ENCODE measurements at places on chromosomes 5 and 9.

DNA sequence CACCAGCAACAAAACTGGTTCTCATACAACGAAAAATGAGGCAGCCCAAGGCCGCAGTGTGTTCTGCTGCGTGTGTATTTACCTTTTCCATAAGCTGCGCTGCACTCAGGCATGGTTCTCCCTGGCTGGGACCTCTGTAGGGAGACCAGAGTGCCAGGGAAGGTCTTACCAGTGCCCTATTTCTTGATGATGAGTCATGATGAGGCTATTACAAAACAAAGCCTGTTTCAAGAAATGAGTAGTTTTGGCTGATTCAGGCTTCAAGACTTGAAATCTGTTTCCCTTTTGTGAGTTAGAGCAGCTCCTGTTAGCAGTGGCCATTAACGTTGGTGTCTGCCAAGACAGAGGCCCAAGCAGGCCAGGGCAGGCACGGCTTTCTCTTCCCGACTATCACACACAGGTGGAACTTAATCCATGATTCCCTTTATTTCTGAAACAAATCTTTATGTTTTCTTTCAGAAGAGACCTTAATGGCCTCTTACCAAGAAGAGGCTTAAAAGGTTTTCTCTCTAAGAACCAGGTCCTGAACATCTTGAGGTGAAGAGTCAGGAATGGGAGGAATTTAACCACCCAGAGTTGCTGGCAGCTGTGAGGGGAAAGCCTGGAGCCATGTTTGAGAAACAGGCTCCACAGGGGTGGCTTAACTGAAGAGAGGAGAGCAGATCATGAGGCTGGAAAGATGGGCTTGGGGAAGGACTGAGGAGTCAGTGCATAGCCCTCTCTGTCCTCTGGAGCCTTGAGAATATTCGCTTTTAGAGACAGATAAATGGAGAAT, 41.4 kb upstream of the TIFAB start:
- DNase-seq, result peak; percentile 77

GRCh38 chr5:72271702-72272101, 48.3 kb downstream of the MRPS27 start:
- no peak for DNase-seq

- DNase-seq, result no peak
Measured at GRCh38 chr9:4603830-4604229, 58.3 kb upstream of the PLPP6 start.

DNA sequence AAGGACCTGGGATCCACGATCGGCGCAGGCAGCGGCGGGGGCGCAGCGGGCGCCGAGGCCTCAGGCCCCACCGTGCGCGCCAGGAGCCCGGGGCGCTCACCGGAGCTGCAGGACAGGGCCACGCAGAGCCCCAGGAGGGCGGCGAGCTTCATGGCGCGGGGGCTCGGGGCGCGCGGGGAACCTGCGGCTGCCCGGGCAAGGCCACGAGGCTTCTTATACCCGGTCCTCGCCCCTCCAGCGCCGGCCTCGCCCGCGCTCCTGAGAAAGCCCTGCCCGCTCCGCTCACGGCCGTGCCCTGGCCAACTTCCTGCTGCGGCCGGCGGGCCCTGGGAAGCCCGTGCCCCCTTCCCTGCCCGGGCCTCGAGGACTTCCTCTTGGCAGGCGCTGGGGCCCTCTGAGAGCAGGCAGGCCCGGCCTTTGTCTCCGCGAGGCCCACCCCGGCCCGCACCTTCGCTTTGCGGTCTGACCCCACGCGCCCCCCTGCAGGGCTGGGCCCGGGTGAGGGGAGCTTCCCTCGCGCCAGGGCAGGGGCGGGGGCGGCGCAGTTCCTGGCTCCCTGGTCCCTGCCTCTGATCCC, at the start of gene SCGB3A1:
Gene SCGB3A1 (minus strand): TSS at position 189 of the 577 bp plus-strand sequence. CDS start 37 bp downstream, at position 152.
- DNase-seq, result no peak

GRCh38 chr5:111582993-111583601, 70.8 kb upstream of the STARD4 start:
- DNase-seq, result peak; percentile 67

- DNase-seq, result no peak
Measured at GRCh38 chr5:176902911-176903664, 3.9 kb upstream of the HK3 start.

- no peak for DNase-seq
Measured at GRCh38 chr9:95954940-95955339, 79.4 kb downstream of the ERCC6L2 start.

GRCh38 chr5:33260098-33260497, 180.7 kb upstream of the TARS1 start:
- DNase-seq, result no peak

- DNase-seq, result peak; percentile 97
Measured at GRCh38 chr5:154371687-154372086, 74.1 kb upstream of the SAP30L start.

- DNase-seq, result no peak
Measured at GRCh38 chr9:136992819-136993369, 672 bp downstream of the PAXX start.

DNA sequence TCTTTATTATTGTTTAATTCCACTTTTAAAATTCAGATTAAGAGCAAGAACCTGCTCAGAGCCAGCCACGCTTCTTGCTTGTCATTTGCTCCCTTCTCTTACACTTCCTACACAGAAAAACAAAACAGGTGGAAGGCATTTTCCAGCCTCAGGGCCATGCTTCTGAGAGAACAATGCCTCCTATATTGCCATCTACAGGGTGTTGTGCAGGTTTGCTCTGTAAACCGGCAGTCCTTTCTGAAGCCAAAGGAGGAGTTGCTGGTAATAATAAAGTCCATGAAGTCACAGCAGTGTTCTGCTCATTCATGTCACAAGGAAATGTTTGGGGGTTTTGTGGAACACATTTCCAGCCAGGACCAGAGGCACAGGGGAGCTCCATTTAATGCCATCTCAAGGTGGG, 16.1 kb upstream of the PRLR start:
- DNase-seq, result no peak

- DNase-seq, result no peak
Measured at GRCh38 chr5:112472614-112473013, 53.5 kb upstream of the EPB41L4A start.

DNA sequence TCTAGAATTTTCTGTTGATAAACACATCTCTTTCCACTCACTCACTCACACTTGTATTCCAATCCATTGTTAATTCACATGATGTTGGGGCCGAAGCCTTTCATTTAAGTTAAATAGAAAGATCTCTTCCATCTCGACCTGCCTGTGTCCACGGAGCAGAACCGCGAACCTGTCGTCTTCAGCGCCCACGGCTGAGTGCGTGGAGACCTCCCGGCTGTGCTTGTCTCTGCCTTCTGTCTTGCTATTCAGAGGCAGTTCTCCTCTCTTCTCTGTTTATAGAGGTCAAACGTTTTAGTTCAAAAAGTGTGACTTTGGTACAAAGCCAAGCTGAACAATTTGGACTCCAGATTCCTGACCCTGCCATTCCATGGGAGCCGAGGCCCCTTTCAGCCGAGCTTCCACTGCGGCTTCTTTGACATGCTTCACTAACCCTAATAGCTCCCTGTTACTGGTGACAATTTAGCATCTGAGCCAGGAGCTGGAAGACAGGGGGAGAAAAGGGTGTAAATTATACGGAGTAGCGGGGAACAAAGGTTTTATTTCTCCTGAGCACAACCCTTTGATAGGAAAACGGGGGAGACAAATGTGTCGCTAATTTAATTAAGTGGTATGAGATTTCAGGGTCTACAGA, 314.4 kb upstream of the IRX4 start:
- DNase-seq, result no peak

DNA sequence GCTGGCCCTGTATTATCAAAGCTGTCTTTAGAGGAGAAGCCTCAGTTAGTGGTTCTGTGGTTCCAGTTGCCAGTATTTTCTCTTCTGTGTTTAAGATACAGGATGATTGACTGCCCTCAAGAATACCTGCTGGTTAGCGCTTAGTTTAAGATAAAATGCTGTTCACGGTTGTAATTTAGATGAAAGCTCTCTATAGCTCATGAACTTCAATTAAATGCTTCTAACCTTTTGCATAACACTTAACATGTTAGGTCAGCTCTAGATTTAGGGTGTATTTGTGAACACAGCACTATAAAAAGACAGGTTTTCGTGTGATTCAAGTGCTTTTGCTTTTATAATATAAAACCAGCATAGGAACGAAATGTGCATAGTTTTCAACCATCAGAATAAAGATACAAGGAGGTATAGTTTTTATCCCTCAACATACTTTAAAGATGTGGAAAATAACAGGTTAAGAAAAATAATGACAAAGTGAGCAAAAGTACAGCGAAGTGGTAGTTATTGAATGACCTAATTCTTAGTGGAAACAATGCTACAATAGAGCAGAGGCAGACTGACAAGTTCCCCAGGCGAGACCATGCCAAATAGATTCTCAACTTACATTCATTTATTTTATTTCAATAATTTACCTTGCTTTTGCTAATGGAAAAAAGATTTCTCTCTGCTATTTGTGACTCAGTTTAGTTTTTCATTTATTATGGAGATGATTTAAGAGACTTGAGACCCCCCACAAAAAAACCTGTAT, 602.6 kb upstream of the DMAC1 start:
- no peak for DNase-seq

- no peak for DNase-seq
Measured at GRCh38 chr9:124125651-124125977, 114.0 kb downstream of the LHX2 start.

- DNase-seq, result no peak
Measured at GRCh38 chr5:141186897-141187512, at the start of gene PCDHB9. PCDHB9 (plus strand) TSS chr5:141187161; CDS start chr5:141187319, 158 bp downstream.

DNA sequence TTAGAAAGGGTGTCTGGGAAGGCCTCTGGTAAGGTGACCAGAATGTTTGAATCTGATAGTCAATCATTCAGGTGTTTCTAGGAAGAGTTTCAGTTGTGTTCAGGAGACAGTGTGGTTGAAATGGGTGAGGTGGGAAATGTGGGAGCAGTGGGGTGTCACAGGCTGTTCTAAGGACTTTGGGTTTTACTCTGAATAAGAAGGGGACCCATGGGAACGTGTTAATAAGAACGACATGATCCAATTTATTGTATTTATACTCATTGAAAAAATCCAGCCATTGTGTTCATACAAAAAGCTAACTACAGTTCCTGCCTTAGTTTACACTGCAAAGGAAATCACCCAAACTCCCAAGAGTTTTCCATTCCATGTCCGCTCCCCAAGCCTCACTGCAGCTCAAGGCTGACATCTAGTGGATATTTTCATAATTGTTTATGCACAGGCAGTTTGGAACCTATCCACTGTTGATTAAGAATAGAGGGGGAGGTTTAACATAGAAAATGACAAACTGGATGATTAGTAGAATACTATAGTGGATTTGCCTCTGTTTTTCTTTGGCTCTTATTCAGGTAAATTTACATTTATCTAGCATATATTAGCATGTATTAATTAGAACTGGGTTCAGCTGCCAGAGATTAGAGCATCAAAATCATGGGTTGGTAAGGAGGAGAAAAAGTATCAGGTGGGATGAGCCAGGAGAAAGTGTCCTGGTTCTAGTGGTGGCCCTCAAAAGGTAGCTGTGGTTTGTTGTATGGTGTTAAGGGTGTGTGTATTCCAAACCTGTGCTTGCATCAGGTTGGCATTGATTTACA, 17.7 kb downstream of the CAVIN4 start:
- no peak for DNase-seq

DNA sequence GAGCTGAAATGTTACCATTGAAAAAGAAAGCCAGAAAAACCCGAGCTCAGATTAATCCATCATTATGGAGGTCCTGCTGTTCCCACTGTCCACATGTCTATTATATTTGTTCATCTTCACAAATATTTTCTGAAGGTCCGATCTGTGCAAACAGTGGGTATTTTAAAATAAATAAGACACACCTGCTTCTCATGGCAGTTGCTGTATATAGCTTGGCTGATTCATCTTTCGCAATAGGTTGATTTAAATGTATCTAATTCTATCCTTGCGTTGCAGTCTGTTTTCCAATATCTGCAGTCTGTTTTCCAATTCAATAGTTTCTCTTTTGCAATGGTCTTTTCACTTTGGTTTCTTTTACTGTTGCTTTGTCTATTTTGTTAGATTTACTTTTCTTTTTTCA, 87.4 kb upstream of the PCA3 start:
- no peak for DNase-seq

GRCh38 chr9:77808751-77809081, 160.6 kb upstream of the GNA14 start:
- no peak for DNase-seq

- no peak for DNase-seq
Measured at GRCh38 chr5:119257613-119258012, 98.2 kb upstream of the TNFAIP8 start.

GRCh38 chr5:169651526-169651925, 14.5 kb downstream of the DOCK2 start:
- DNase-seq, result peak; percentile 31

DNA sequence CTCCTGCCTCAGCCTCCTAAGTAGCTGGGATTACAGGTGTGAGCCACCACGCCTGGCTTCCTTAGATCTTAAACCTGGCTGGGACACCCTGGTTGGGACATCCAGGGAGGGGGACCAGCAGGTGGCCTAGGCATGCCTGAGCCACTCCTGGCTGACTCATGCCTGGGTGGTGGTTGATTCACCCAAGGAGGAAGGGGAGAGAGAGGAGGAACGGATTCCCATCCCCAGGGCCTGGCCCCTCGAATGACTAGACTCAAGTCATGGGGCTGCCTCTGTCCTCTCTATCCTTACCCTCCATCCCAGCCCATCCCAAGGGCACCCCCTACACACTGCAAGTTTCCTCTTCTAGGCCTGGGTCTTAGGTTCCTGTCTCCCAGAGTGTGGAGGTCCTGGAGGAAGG, 12.7 kb downstream of the EEIG1 start:
- no peak for DNase-seq

DNA sequence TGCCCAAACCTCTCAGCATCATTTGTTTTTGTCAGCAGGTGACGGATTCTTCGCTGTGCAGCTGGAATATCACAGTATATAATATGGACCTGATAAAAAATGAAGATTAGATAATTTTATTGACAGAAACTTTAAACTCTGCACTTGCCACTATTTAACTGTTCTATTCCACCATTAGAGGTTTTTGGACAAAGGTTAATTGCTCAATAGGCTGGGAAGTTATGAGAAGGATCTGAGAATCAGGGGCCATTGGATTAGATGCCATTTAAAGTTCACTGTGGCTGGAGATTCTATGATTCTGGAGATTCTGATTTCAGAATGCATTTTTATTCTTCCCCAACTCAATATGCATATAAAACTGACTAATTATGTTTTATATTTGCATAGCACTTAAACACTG, 59.8 kb upstream of the ANXA1 start:
- no peak for DNase-seq

- no peak for DNase-seq
Measured at GRCh38 chr9:109517901-109518377, 19.8 kb upstream of the PTPN3 start.

DNA sequence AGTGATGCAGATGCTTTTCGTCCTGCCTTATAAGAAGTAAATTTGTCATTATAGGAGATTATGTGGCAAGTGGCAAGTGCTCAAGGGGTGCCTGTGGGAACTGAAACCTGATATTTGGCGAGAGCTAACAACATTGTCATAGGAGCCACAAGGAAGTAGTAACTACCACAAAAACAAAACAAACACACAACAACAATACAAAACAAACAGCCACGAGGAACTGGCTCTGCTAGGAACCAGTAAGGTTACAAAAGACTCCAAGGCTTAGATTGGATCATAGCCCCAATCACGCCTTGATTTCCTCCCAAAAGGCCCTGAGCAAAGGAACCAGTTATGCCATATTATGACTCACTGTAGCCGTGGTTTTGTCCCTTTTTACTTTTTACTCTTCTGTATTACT, 1045.2 kb downstream of the CDH12 start:
- DNase-seq, result no peak

GRCh38 chr5:61887271-61887670, 418.7 kb upstream of the KIF2A start:
- DNase-seq, result no peak

All from skeletal muscle cell (primary cell).